ENCODE measurements at places on chromosomes 6 and 20. TPM values are rescaled to one million over a fixed set of nuclear protein-coding genes. Genes with fewer than 3 reads are reported as not detected.

The PREP gene
- total RNA-seq: 21.4 TPM

The IP6K3 gene
- total RNA-seq: 13.6 TPM

The C6orf118 gene
- total RNA-seq: not detected

The SEMG1 gene
- not detected for total RNA-seq

The PSORS1C2 gene
- not detected for total RNA-seq

The RPL10A gene
- 3,222 TPM for total RNA-seq

The FOXA2 gene
- total RNA-seq: not detected

The SAMD10 gene
- total RNA-seq: 1.0 TPM

The CCM2L gene
- 4.7 TPM for total RNA-seq

The SMPDL3A gene
- total RNA-seq: 11.0 TPM

The SIRPB1 gene
- total RNA-seq: 3.7 TPM

The RIPOR3 gene
- total RNA-seq: 2.6 TPM

The PPP1R3G gene
- 2.1 TPM for total RNA-seq

The PROKR2 gene
- not detected for total RNA-seq

The FAM217A gene
- total RNA-seq: not detected

The GSS gene
- total RNA-seq: 18.3 TPM

The TTLL9 gene
- 0.52 TPM for total RNA-seq

The LTA gene
- total RNA-seq: not detected

The PTK7 gene
- 50.1 TPM for total RNA-seq

The TREM1 gene
- under 0.01 TPM for total RNA-seq

The HDGFL1 gene
- total RNA-seq: not detected

The SLC22A16 gene
- 1.0 TPM for total RNA-seq

The RAMACL gene
- total RNA-seq: 1.0 TPM

The EPHA7 gene
- 8.4 TPM for total RNA-seq

The CD93 gene
- total RNA-seq: 76.7 TPM

The TCF21 gene
- not detected for total RNA-seq

The SCP2D1 gene
- total RNA-seq: not detected

The NRN1 gene
- 13.6 TPM for total RNA-seq

The SMLR1 gene
- not detected for total RNA-seq

The NTSR1 gene
- under 0.01 TPM for total RNA-seq

The RALY gene
- 52.2 TPM for total RNA-seq

The CRISP2 gene
- not detected for total RNA-seq

The SOBP gene
- 20.4 TPM for total RNA-seq

The DEFB125 gene
- not detected for total RNA-seq

The NOL4L gene
- 4.2 TPM for total RNA-seq

The BTN2A1 gene
- total RNA-seq: 8.4 TPM

The IFNGR1 gene
- 67.3 TPM for total RNA-seq

The SYNE1 gene
- 195 TPM for total RNA-seq

All from skeletal muscle tissue (tissue), 5 donors.